Amygdala (tissue), 56 donors: ENCODE measurements at places on chromosomes 11 and 22.

- no peak for DNase-seq
Observed at GRCh38 chr11:84249344-84250135, 963.4 kb upstream of the CCDC90B start.

GRCh38 chr11:120513436-120514315, 2.1 kb downstream of the GRIK4 start:
- no peak for DNase-seq

- no peak for DNase-seq
Observed at GRCh38 chr11:623999-624704, 603 bp downstream of the CDHR5 start.

GRCh38 chr22:36660931-36661330, 42.6 kb downstream of the CACNG2 start:
- no peak for DNase-seq

- no peak for DNase-seq
Observed at GRCh38 chr11:47243454-47243853, 5.2 kb downstream of the ACP2 start.

GRCh38 chr11:126415669-126416420, 60.4 kb downstream of the ST3GAL4 start:
- peak; percentile 47 for DNase-seq

- no peak for DNase-seq
Observed at GRCh38 chr22:28424427-28425080, 255.1 kb downstream of the TTC28 start.

DNA sequence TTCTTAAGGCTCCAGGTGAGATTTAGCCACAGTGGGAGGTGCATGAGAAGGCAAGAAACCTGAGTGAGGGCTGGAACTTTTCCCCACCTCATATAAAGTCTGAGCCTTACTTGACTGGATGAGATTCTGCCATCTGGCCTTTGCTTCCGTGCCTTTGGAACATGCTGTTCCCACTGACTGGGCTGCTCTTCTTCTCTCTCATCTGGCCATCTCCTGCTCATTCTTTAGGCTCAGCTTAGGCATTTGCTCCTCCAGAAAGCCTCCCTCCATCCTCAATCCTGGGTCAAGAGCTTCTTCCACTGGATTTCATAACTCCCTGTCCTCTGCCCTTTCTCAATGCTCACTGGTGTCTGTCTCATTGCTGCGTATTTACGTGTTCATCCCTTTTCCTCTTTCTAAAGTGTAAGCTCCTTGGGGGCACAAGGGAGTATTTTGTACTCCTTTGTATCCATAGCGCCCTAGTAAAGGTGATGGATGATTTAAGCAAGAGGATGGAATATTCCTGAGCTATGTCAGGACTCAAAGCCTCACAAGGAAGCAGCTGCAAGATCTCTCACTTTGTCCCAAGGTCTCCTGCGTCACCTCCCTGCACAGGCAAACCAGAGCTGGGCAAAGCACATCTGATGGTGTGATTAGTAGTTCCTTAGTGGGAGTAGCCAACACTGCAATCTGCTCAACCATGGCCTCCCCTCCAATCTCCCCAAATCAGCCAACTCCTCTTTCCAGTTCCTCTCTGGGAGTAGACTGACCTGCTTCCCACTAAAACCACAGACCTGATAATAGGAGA, 15.3 kb downstream of the HSPA8 start:
- no peak for DNase-seq

- no peak for DNase-seq
Observed at GRCh38 chr11:77059806-77060205, 7.0 kb upstream of the CAPN5 start.

GRCh38 chr11:124470561-124471227, 25.2 kb upstream of the OR8B8 start:
- no peak for DNase-seq

GRCh38 chr11:86119077-86119476, 50.2 kb upstream of the PICALM start:
- no peak for DNase-seq

DNA sequence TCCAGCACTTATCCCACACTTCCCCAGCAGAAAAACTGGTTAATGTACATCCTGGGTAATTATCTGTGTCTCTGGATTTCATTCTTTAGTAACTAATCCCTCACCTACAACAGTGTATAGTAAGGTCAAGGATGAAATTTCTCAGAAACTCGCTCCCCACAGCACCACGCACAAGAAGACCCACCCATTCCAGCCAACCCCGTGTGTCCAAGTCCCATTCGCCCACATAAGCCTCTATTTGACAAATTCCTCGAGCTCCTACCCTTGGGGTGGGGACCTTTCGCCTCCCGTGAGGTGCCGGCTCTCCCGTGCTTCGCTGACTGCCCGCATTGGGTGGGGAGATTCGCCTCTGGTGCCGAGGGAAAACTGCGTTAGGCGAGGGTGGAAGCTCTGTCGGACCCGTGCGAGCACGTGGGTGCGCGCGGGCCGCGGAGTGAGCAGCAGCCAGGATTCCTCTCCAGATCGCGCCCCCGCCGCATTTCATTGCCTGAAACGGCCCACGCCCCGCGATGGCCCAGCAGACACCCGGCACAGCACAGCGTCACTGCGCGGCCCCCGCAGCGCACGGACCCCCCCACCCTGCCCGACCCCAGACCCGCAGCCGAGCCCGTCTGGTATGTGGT, 866 bp downstream of the EXPH5 start:
- no peak for DNase-seq

- no peak for DNase-seq
Observed at GRCh38 chr11:111730871-111731591, 35.2 kb downstream of the PPP2R1B start.

- no peak for DNase-seq
Observed at GRCh38 chr11:121451178-121451985, 732 bp upstream of the SORL1 start.

- DNase-seq, result no peak
Observed at GRCh38 chr11:92859156-92859690, 110.2 kb upstream of the MTNR1B start.

GRCh38 chr11:36452236-36452940, 57.7 kb downstream of the TRAF6 start:
- DNase-seq, result no peak

DNA sequence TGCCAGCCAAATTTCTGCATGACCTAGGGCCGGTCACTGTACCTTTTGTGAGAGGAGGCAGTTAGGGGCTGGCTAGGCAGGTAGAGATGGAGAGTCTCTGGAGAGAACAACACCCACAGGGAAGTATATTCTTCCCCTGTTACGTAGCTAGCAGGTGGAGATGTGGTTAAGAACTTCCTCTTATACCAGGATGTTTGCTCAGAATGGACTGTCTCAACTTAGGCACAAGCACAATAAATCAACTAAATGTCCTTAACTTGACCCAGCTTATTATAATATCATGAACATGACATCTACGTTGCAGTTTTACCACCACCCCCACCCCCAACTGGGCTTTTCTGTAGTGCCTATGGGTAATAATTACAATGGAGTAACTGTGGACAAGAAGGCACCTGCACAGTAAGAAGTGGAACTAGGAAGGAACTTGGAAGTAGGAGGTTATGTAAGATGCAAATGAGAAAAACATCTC, 60.7 kb upstream of the MPEG1 start:
- no peak for DNase-seq

DNA sequence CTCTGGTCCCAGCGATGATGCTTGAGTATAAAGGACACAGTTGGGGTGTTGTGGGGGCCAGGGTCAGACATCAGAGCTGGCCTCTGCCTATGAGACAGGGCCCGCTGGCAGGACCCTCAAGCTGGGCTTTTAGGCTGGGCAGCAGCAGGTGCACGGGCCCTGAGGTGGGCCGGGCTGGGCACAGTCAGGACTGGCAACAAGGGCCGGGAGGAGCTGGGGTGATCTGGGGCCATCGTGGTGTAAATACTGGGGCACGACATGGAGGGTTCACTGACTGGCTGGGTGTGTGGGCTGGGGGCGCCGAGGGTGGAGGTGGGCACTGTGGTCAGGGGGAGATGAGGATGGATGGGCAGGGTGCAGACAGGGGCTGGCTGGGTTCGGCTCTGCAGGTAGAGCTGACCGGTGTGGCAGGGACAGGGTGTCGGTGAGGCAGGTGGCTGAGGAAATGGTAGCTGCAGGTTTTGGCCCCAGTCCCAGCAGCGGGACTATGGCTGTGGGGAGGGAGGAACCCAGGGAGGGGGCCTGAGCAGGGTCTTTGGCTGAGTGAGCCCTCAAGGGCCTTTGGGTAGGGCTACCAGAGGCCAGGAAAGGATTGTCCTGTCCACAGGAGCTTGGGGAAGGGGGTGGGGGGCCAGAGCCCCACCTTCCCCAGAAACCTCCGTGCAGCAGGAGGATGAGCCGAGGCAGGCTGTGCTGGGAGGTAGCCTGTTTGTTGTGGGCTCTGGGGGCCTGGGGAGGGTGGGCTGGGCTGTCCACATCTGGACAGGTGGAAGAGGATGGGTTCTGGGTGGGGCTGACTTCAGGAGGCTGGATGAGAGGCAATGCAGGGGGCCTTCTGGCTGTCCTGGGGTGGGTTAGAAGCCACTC, 81.4 kb downstream of the KCNQ1 start:
- no peak for DNase-seq

DNA sequence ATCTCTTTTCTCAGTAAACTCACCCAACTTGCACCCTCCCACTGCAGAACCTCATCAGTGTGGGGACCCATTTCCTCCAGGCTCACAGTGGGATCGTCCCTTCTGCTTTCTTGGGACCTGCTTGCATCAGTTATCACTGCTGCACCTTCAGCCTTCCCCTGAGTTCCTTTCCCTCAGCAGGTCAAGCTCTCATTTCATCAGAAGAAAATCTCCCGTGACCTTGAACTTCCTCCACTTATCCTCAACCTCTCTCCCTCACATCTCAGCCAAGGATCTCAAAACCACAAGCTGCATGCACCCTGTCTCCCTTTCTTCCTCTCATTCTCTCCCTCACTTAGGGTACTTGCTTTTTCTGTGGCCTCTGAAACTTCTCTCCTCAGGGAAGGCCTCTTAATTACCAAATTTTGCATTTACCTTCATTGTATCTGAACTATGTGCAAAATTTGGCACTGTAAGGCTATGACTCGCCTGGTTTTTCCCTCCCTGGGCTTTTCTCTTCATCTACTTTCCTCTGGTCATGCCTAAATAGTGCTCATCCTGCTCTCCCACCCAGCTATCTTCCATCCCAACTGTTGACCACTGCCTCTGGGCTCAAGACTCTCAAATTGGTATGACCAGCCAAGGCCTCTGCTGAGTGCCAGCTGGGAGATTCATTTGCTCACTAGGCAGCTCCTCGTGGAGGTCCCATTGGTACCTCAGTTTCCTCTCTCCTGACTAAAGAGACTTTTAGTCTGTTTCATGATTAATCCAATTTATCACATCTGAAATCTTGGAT, 2.7 kb upstream of the RCE1 start:
- no peak for DNase-seq
